ENCODE measurements at places on chromosomes 1 and 21. TPM values are rescaled to one million over a fixed set of nuclear protein-coding genes. Genes with fewer than 3 reads are reported as not detected.

The USP24 gene
- 103 TPM for total RNA-seq

- H3K27me3 ChIP-seq = no peaks in the 10 kb centered on the region
- no peaks in the 10 kb centered on the region for H3K36me3 ChIP-seq
- no peak overlapping the region for H3K4me3 ChIP-seq
- H3K27ac ChIP-seq = no peak overlapping the region
- DNase-seq = no peak
Observed at GRCh38 chr1:187226396-187226795, 397.6 kb downstream of the PLA2G4A start.

DNA sequence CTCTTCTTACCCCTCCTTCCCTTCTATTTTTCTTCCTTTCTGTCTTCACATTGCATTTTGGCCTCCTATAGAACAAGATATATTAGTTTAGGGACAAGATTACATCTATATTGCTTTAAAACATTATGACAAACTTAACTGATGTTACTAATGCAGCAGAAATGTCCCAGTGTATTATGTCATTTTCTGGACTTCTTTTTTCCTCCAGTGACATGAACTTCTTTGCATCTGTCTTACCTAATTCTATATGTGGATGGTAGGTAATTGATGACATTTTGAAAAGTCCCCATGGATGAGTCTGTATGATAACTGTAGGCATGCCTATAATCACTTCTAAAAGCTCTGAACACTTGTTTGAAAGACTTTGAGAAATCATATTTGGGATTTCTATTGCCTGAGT is 89.5 kb downstream of the FNBP1L start:
- no peak for DNase-seq
- H3K27me3 ChIP-seq = no peaks in the 10 kb centered on the region
- H3K4me3 ChIP-seq = no peak overlapping the region
- H3K36me3 ChIP-seq = no peaks in the 10 kb centered on the region
- H3K4me1 ChIP-seq = no peaks in the 10 kb centered on the region

DNA sequence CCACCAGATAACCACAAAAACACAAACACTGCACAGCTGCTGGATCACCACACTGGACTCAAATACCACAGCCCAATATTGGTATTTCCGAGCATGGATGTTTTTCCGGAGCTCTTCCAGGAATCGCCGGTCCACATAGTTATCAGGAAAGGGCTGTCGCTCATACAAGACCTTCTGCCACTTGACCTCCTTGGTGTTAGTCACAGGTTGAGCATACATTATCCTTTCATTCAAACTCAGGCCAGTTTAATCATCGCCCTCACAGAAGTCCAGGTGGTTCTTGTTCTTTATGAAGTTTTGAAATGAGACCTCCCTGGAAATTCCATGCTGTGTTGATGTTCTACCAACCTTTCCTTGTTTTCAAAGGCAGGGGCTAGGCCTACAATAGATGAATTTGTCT is 1.5 kb downstream of the PIGC start:
- DNase-seq = no peak
- no peaks in the 10 kb centered on the region for H3K36me3 ChIP-seq
- H3K27me3 ChIP-seq = no peaks in the 10 kb centered on the region

DNA sequence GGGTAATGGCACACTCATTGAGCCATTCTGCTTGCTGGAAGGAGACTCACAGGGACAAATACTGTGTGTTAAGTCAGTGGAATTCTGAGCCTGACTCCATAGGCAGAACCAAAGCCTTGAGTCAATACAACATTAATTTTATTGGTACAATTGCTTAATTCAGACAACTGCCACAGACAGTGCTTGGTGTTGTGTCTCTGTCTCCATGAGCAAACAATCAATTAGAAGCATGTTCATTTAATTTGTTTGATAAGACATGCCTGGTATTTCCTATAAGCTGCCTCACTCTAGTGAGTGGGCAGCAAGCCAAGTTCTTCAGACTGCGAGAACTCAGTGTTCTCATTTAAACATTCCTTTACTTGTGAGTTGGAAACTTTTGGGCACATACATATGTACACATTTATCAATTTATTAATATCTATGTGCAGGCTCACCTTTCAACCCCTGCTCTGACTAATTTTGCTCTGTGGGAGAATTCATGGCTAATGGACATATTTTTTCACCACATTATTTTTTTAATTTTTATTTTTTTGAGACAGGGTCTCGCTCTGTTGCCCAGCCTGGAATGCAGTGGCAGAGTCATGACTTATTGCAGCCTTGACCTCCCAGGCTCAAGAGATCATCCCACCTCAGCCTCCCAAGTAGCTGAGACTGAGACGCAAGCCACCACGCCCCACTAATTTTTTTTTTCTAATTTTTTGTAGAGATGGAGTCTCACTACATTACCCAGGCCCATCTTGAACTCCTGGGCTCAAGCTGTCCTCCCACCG is 4.5 kb upstream of the SRSF10 start:
- no peaks in the 10 kb centered on the region for H3K36me3 ChIP-seq
- H3K4me3 ChIP-seq = no peak overlapping the region
- no peaks in the 10 kb centered on the region for H3K4me1 ChIP-seq
- DNase-seq = no peak
- H3K27ac ChIP-seq = peak overlapping the region; percentile 42
- H3K27me3 ChIP-seq = no peaks in the 10 kb centered on the region

- DNase-seq = peak; percentile 53
- H3K27me3 ChIP-seq = no peaks in the 10 kb centered on the region
- H3K4me1 ChIP-seq = peaks cover 15% of the 10 kb centered on the region
- peak overlapping the region; percentile 90 for H3K4me3 ChIP-seq
- peak overlapping the region; percentile 99 for H3K27ac ChIP-seq
- H3K36me3 ChIP-seq = no peaks in the 10 kb centered on the region
Observed at GRCh38 chr1:23343221-23344110, 618 bp downstream of the HNRNPR start.
